ENCODE measurements at places on chromosomes 5 and 9.
A peak's percentile ranks its signal among the peaks of the same experiment; 100 is the strongest.

- DNase-seq, result no peak
These were observed at the start of gene CFAP77 for GRCh38 chr9:132409828-132410528. CFAP77 (plus strand) TSS chr9:132410211; CDS start chr9:132410272, 61 bp downstream.

- no peak for DNase-seq
These were observed 95.6 kb downstream of the MLLT3 start for GRCh38 chr9:20526500-20527319.

DNA sequence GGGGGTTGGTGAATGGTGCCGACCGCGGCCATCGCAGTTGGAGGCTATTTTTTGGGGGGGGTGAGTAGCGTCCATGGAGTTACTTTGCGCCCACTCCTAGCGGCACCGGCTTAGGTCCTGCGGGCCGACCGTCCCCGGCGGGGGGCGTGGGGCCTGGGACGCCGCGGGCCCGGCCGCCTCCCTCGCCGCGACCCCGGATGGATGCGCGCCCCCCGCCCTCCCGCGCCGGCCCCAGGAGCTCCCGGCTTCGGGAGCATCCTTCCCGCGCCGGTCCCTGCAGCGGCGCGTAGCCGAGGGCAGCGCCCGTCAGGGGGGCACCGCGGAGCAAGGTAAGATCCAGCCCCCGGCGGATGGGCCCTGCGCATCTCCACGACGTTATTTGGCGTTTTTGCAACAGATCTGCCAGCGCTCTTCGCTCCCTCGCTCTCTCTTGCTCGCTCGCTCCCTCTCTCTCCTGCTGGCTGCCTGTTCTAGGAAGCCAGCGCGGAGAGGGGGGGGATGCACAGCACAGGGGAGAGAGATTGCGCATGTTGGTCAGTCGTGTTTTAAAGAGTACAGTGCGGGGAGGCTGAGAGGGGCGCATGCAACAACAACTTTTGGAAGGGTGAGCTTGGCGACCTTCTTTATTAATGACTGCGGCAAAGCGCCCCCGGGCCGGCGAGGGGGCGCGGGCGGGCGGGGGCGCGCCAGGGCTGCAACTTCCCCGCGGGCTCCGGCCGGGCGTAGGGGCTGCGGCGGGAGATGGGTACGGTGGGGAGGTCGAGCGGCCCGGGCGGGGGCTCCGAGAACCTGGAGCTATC lies 413 bp downstream of the JADE2 start:
- DNase-seq, result peak; percentile 73

DNA sequence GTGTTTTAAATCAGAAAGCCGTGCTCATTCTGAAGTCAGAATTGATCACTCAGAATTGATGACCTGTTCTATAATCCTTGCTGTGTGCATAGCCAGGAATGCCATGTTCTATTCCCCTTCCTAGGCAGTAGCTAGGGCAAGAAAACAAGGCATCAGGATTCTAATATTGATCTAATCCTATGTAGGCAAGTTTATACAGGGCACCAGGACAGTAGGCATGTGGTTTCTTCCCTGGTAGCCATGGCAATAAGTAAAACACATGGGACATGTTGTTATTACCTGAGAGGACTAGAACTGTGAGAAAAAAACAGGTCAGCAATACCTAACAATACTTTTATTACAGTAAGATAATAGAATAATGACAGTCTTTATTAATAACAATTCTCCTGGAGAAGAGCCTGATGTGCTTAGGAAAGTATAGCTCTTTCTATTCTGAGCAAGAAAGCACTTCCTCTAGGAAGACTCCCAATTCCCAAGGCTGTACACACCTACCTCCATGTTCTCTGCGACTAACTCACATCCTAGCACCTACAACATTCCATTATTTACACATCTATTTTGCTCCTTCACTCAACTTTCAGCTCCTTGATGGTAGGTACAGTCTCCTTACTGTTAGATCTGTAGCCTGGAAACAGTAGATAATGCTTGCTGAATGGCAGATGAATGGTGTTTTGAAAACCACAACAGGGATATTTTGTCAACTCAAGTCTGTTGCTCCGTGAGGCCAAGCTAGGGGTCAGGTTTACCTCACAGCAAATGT lies 70.8 kb downstream of the STX17 start:
- no peak for DNase-seq

GRCh38 chr5:150139334-150139733 lies 16.3 kb downstream of the PDGFRB start:
- DNase-seq, result peak; percentile 56

- DNase-seq, result no peak
These were observed 384.8 kb downstream of the PRR16 start for GRCh38 chr5:120848883-120849282.

DNA sequence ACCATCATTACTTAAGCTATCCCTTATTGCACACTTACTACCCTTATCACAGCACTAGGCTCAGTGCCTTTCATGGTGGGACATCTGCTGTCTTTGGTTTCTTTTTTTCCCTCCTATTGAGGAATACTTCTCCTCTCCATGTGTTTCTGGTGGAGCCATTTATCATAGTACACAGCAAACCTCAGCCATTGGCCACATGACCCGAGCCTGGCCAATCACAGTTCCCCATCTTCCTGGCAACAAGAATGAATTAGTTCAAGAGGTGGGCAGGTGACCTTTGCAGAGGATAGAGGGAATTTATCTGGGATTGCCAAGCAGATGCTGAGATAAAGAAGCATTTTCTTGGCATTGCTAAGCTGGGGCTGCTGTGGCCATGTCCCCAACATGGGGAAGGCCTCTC lies 101.1 kb upstream of the ZNF618 start:
- no peak for DNase-seq

Measured in H4 (cell line).